ENCODE measurements at places on chromosomes 12 and 14. TPM values are rescaled to one million over a fixed set of nuclear protein-coding genes. Genes with fewer than 3 reads are reported as not detected.

The LALBA gene
- not detected for total RNA-seq

- no peak for DNase-seq
These were observed 10.7 kb upstream of the C12orf76 start for GRCh38 chr12:110058875-110059615.

DNA sequence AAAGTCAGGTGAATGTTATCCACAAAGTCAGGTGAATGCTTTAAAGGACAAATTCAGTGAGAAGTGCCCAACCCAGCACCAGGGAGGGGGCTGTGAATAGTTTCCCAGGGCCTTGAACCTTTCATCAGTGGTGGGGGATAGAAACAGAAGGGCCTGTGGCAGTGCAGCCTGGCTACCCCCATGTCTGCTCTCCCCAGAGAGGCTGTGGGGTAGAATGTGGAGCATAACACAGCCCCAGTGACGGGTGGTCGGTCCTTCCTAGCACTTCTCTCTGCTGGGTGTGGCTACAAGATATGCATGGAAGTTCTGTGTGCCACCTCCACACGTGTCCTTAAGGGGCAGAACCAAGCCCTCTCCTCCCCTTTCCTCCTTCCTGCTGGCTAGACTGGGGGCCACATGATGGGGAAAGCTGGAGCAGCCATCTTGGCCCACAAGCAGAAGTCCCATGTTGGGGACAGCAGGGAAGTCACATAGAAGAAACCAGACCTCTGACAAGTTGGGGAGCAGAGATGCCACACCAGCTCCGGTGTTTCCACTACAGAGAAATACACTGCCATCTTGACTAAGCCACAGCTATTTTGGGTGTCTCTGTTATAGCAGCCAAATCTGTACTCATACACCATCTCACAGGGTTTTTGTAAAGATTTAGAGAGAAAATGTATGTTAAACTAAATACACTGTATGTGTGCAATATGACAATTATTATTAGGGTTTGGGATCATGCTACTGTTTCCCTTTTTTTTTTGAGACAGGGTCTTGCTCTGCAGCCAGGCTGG, 17.0 kb downstream of the RITA1 start:
- DNase-seq = no peak

GRCh38 chr14:55713486-55713885, 133.5 kb downstream of the KTN1 start:
- DNase-seq = no peak

The MYO1H gene
- total RNA-seq = not detected

DNA sequence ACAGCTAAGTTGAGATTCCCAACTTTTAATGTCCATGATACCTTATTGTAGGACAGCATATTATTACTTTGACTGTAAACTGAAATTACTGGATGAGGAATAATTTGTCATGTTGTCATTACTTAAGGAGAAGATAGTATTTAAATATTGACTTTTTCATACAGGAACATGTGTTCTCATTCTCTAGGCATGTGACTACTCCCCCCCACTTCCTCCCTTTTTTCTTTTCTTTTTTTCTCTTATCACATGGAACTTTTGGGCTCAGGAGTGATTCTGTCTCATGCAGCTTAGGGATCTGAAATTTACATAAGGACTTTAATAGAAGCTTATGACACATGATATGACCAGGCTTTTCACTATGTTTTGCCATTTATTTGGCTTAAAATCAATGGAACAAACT, 127.7 kb upstream of the SLCO1C1 start:
- DNase-seq = no peak

The KRT72 gene
- not detected for total RNA-seq

The INHBE gene
- total RNA-seq = 0.23 TPM

DNA sequence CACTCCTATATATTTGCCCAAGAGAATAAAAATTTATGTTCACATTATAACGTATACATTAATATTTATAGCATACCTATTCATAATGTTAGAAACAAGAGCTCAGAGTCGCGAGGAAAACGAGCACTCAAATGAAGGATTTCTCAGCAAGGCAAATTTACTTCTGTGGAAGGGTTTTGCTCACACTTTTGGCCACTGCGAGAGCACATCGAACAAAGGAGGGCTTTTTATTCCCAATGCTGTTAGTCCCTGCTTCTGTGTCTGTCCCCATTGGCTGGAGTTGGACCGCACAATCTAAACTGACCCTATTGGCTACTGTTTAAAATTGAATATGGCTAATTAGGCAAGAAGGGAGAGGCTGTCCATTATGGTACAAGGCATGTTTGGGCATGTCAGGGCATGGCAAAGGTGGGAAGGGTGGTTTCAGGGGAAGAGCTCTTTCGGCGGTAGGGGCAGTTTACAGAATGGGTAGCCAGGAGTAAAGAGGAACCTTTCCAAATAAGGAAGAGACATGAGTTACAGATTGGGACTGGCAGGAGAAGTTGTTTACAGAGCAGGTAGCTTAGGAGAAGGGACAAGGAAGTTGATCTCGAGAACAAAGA, 702.9 kb downstream of the TRHDE start:
- no peak for DNase-seq

- DNase-seq = no peak
These were observed 4.1 kb downstream of the SINHCAF start for GRCh38 chr12:31321897-31322228.

The SALL2 gene
- 12.8 TPM for total RNA-seq

The SERPINA5 gene
- total RNA-seq = 4.4 TPM

The CHGA gene
- total RNA-seq = not detected

The ACOT6 gene
- not detected for total RNA-seq

DNA sequence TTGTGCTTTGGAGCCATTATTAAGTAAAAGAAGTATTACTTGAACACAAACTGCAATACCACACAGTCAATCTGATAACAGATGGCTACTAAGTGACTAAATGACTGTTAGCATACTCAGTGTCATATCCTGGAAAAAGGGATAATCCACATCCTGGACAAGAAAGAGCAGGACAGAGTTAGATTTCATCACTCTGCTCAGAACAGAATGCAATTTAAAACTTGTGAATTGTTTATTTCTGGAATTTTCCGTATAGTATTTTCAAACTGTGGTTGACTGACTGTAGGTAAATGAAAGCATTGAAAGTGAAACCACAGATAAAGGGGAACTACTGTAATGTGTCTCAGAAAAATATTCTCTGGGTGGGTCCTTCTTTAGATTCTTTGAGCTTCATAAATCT, 458.8 kb downstream of the TMEM117 start:
- DNase-seq = no peak

DNA sequence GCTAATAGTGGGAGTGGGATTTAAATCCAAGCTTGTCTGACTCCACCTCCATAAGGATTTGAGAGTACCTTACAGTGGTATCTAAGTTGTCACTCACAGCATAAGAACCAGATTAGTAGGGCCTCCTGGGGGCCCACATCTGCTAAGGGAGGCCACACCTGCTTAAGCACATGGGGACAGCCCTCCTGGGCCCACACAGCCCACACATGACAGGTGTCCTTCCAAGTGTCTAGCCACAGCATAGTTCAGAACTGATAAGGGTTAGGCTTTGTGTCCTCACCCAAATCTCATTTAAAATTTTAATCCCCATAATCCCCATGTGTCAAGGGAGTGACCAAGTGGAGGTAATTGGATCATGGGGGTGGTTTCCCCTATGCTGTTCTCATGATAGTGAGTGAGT, 186.0 kb upstream of the HMGA2 start:
- no peak for DNase-seq

Data from ureter (tissue), 1 donor.